ENCODE measurements at places on chromosomes 7 and 10.

DNA sequence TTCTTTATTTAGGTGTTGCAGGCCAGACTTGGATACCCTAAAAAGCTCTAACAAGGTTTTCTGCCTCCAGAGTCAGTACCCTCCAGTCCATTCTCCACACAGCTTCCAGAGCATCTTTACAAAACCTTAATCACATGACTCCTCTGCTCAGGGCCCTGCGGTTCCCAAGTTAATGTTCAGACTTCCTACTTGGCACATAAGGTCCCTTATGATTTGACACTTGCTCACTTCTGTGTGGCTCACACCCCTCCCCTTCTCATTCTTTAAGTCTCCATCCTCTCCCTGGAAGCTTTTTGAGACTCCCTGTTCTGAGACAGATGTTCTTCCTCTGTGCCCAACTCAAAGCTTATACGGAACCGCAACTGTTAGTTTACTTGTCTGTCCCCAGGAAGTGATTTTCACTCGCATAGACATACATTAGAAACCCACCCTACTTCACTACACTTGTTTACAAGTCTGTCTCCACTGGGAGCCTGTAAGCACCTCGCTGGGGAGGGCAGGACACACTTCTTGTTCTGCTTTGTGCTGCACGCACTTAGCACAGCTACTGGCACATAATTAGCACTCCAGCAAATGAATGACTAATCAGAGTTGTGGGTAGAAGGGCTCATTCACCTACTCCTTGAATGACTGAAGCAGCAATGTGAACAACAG, 154.3 kb upstream of the LAMB4 start:
- DNase-seq = no peak

DNA sequence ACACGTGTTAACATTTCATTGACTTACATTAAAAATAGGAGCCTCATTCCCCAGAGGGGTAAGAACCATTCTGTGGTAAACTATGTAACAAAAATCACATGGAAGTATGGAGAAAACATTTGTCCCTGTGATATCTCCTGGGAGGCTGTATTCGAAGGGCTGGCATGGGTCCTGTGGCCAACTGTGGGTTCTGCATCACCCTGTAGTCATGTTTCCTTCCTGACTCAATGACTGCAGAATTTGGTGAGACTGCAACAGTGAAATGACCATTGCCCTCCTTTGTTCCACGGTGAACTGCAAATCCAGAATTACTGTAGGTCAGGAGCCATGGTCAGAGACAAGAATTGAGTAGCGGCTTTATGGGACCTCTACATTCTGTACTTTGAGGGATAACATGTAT, 3.6 kb upstream of the ZEB1 start:
- no peak for DNase-seq

DNA sequence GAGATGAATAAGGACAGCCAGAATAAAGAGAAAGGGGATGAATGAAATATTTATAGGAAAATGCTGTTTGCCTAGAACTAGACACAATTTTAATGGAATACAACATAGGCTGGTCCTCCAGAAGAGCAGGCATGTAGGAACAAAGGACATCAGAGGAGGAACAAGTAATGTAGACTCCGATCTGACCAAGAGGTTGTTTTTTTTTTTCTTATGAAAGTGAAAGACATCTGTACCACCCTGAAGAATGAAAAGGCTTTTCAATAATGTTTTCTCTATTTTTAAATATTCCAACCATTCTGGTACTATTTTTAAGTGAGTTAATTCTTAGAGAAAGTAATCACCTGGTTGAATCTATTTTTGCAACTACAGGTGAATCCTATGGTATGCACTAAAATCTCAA, 136.9 kb upstream of the PTN start:
- DNase-seq = no peak

GRCh38 chr10:52463826-52464225, 149.7 kb downstream of the DKK1 start:
- no peak for DNase-seq

DNA sequence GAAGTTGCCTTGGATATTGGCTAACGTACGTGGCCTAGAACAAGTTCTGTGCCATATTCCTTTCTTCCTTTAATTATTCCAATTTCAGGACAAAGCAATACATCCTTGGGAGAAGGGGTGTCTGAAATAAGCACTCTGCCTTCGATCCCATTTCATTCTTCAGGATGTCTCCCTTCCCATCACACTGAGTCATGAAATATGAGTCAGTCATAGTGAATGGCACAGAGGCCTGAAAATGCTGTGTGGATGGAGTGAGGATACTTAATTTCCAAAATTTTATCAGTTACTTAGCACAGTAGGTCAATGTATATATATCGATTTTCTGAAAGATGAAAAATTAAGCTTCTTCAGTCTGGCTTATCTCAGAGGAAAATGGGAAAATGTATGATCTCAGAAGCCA, 19.5 kb downstream of the EVX1 start:
- DNase-seq = no peak

DNA sequence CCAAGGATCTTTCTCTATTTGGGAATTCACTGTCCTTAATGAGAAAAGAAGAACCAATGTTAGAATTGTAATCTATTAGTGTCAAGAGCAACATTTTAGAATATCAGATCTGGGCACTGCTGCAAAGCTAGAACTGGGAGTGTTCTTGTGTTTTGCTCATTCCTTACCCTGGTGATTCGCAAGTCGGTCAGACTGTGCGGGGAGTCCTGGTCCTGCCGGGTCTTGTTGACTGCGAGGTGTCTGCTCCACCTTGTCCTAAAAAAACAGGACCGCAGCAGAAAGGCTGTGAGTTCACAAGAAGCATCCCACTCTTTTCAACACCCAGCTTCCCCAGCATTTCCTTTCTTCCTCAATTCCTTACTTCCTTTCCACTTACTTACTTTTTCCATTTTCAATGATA, 79.0 kb downstream of the GRB10 start:
- DNase-seq = no peak

DNA sequence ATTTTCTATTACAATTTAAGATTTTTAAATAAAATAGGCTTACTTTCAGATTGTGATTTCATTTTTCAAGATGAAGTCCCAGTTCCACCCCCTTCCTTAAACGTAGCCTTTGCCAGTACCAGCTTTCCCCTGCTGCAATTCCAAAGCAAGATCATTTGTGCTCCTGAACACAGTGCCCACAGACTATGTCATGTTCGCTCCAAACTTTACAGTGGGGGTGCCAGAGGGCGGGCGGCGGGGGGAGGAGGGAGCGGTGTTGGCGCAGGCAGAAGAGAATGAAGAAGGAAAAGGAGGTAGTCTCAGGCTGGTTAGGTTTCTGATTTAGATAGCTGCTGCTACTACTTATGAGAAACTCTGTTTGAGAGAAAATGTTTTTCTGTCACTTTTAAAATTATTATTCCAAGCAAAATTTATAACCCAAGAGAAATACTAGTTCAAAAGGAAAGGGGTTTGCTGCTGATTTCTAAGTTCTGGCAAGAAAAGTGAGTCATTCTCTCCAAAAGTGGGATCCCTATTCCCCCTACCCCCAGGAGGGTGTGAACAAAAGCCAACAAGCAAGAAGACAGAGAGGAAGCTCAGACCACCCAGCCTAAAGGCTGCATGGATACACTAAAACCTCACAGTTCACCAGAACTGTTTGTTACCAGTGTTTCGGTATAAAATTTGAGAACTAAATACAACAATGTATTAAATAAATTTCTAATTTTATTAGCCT, 109.6 kb downstream of the SRPK2 start:
- DNase-seq = no peak

GRCh38 chr7:91348711-91349110, 84.5 kb downstream of the FZD1 start:
- DNase-seq = no peak

DNA sequence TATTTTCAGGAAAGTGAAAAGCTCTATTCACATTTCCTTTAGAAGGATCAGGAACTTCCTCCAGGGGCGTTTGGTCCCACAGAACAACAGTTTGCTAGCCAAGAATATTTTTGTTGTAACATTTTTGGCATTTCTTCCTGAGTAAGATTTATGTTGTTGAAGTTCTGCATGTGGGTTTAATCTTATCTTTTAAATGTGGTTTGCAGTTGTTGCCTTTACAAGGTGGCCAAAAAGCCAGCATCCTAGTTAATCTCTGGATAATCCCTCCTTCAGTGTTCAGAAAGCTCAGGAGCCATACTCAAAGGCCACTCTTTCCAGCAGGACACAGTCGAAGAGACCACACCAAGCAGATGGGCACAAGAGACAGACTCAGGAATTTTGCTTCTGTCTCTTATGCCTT, 30.0 kb downstream of the SLC26A4 start:
- DNase-seq = no peak

GRCh38 chr10:131806646-131807317, 94.0 kb upstream of the PPP2R2D start:
- no peak for DNase-seq

GRCh38 chr10:44986670-44987069, 8.1 kb upstream of the DEPP1 start:
- DNase-seq = no peak

GRCh38 chr7:83613232-83613631, 35.7 kb downstream of the SEMA3E start:
- DNase-seq = no peak

DNA sequence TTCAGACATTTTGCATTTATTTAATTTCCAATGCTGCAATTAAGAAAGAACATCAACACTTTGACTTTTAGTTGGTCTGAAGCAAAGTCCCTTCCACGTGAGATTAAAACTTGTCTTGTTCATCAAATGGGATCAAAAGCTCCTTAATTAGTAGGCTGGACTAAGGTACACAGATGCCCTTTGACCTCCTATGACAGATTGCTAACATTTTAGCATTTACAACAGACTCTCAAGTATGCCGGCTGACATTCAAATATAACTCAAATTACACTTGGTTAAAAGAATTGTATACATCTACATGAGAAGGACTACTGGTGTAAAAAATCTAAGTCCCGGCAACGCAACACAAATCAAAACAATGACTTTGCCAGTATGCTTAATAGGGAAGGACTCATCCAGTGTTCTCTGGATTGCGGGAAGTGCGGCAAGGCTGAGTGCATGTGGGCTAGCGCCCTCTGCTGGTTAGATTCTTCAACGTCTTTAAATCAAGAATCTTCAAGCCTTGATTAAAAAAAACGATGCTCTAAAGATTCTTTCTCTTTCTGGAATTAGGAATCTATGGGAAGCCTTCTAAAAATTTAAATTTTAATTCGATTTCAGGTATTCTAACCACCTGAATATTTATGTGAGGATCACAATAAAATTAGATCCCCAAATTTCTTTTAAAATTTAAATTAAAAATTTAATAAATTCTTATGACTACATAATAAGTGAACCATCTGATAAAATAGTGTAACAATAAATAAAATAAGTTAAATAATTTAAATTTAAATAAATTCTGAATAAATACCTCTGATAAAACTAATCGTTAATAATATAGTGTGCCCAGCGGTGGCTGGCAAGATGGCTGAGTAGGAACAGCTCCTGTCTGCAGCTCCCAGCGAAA, 444.7 kb downstream of the DGKB start:
- no peak for DNase-seq

DNA sequence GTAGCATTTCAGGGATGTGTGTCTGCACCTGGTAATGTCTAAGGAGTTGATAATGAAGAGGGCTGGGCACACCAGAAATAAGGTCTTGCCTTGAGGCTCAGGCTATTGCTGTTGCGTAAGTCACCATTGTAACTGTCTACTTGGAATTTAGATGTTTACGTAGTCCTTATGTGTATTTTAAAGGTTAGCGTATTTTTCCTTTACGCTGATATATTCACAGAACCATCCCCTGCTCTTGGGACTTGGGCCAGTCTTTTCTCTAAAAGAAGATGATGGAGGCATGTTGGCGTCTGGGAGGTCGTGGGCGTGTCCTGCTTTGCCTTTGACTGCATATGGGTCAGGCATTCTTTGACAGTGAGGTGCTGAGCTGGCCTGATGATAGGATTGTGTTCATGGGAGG, 14.7 kb downstream of the WDR37 start:
- DNase-seq = no peak

- no peak for DNase-seq
Measured at GRCh38 chr7:89145801-89146200, 350.3 kb upstream of the TEX47 start.

GRCh38 chr10:119222537-119222936, 15.2 kb downstream of the GRK5 start:
- DNase-seq = no peak

DNA sequence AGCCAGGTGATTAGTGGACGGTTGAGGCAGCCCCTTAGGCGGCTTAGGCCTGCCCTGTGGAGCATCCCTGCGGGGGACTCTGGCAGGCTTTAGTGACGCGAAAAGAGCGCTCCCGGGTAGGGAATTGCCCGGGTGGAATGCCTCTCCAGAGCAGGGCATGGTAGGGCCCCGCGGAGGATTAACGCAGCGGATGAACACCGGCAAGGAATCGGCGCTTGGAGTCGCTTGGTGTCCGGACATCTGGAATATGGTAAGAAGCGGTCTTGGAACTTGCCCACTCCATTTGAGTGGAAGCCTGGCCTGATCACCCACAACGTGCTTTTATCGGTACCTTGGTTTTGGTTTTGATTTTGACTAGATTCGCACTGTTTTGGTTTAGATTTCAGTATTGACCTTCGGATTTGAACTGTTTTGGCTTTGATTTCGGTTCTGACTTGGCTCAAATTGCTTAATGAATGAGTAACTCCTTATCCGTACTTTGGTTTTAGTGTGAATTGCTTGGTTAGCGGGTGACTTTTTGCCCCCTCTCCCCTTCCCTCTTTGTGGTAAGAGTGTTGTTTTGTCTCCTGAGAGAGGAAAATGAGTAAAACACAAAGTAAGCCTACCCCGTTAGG, 24.2 kb upstream of the CHST3 start:
- no peak for DNase-seq

- DNase-seq = no peak
Measured at GRCh38 chr7:105188201-105188600, 174.2 kb downstream of the KMT2E start.

- no peak for DNase-seq
Measured at GRCh38 chr10:124688889-124689670, 55.1 kb downstream of the FAM53B start.

DNA sequence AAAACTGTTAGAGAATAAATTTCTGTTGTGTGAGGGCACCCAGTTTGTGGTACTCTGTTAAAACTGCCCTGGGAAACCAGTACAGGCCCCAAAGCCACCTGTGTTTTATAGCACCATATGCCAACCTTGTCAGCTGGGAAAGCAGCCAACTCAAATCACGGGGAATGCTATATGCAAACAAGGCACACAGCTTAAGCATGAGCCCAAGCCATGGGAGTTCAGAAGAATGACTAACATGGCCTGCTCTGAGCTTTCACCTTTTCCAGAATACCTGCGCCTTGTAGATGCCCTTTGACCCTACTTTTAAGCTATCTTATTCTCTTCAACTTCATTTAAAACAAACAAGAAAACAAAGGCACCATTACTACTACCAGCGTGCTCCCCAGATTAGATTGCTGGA, 5.5 kb upstream of the SLC25A13 start:
- DNase-seq = no peak
